Activated T-cell treated with anti-CD3 and anti-CD28 coated beads for 4 hours (primary cell): ENCODE measurements at places on chromosomes 6 and 20.

DNA sequence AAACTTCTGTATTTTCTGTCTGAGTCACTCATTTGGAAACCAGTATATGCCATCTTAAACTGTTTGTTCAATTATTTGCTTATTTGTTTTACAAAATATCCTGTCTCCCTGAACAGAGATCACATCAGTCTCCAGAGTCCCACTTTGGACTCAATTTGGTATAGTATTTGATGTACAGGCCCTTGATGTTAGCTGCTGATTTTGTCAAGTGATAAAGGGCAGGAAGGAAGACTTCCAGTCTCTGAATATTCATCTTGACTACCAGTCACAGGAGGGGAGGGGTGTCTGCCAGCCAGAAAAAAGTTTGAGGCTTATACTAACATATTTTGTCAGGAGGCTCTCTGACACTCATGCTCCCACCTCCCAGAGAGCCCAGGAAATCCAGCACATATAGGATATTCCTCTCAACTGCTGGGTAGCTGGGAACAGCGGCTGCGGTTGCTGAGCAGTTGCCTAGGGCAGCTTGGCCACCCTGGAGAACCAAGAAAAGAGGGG lies 376.8 kb upstream of the RUNX2 start:
- DNase-seq: no peak

DNA sequence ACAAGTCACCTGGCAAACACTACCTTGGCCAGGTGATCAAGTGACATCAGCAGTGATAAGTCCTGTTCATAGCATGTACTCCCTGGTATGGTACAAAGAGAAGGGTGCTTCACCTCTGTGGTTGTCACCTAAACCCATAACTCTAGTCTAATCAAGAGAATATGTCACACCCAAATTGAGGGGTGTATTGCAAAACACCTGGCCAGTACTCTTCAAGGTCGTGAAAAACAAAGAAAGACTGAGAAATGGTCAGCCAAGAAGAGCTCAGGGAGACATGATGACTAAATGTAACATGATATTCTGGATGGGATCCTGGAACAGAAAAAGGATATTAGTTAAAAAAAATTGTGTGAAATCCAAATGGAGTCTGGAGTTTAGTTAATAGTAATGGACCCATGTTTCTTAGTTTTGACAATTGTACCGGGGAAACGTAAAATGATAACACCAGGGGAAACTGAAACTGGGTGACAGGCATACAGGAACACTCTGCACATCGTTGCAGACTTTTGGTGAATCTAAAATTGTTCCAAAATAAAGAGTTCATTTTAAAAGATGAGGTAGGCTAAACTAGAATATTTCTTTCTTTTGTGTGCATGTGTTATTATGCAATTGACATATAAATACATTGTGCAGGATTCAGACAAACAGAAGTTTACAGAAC lies 262.0 kb downstream of the CDC5L start:
- no peak for DNase-seq

GRCh38 chr6:111731456-111732195 lies 125.9 kb upstream of the TRAF3IP2 start:
- no peak for DNase-seq

GRCh38 chr6:101605874-101606273 lies 212.4 kb downstream of the GRIK2 start:
- no peak for DNase-seq

GRCh38 chr6:106783640-106784566 lies 154.5 kb downstream of the QRSL1 start:
- no peak for DNase-seq

DNA sequence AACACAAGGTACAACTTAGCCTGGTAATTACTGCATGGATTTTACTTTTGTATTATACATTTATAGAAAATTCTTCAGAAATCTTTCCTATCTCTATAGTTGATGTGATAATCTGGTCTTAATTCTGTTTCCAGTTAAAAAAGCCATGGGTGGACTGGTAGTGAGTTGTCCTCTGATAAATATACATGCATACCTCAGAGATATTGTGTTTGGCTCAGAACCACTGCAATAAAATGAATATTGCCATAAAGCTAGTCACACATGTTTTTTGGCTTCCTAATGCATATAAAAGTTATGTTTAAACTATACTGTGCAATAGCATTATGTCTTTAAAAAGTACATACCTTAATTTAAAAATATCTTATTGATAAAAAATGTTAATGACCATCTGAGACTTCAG lies 708.6 kb upstream of the MARCKS start:
- no peak for DNase-seq

DNA sequence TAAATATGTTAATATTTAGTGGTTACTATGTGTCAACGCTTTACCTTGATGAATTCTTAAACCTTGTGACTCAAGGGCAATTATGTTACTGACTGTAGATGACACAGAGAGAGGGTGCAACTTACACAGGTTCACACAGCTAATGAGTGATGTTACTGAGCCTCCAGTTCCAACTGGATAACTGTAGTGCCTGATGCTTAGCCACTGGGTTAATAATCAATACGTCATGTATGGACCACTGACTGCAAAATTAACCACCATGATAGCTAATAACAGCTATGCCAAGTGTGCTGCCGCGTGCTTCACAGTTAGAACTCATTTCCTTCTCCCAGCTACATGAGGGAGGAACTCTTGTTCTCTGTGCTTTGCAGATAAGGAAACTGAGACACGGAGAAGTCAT lies 45.4 kb downstream of the SIRPA start:
- no peak for DNase-seq

DNA sequence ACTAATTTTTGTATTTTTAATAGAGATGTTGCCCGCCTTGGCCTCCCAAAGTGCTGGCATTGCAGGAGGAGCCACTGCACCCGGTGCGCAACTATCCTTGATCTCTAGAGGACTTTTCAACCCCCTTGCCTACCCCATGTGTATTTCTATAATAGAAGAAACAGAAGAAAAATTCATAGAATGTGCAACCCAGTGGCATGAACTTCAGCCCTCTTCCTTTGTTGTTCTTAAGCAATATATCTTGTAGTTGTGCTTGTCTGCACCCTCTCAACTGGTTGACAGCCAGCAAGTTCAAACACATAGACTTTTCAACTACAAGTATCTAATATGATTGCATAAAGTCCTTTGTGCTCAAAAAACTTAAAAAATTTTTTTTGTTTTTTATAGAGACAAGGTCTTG lies 72.3 kb upstream of the NCOA3 start:
- DNase-seq: no peak

GRCh38 chr6:102736941-102737368 lies 1343.4 kb downstream of the GRIK2 start:
- no peak for DNase-seq

- DNase-seq: no peak
Measured at GRCh38 chr20:60411813-60412212, 453.6 kb downstream of the CDH26 start.

GRCh38 chr6:35402136-35402855 lies 49.8 kb upstream of the FANCE start:
- DNase-seq: no peak

GRCh38 chr6:153816366-153816765 lies 222.7 kb upstream of the OPRM1 start:
- no peak for DNase-seq

DNA sequence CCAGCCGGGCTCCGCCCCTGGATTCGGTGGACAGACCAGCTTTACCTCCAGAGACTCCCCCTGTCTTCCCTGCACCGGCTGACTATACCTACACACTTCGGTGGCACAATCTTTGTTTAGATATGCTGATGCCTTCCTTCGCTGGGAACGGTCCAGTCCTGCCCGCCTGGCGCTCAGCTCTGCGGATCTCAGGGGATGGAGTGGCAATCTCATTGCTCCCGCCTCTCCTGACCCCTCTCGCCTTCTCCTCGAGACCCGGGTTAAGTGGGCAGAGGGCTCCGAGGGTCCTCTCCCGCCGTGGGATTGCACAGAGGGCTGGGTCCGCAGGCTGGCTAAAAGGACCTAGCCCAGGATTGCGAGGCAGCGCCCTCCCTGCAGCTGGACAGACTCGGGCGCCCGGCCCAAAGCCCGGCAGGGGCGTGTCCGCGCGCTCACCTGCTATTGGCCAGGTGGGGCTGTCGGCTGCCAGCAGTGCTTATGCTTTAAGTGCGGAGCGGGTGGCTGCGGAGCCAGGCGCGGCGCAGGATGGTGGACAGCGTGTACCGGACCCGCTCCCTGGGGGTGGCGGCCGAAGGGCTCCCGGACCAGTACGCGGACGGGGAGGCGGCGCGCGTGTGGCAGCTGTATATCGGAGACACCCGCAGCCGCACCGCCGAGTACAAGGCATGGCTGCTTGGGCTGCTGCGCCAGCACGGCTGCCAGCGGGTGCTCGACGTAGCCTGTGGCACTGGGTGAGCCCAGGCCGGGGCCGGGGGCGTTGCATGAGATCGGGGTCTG lies at the start of gene GNMT:
Gene GNMT, plus strand, starts transcription at position 512 of the 777 bp plus-strand sequence. Its CDS starts 14 bp downstream, at position 526.
- no peak for DNase-seq

GRCh38 chr6:74071214-74071613 lies 375.2 kb downstream of the CD109 start:
- DNase-seq: no peak

DNA sequence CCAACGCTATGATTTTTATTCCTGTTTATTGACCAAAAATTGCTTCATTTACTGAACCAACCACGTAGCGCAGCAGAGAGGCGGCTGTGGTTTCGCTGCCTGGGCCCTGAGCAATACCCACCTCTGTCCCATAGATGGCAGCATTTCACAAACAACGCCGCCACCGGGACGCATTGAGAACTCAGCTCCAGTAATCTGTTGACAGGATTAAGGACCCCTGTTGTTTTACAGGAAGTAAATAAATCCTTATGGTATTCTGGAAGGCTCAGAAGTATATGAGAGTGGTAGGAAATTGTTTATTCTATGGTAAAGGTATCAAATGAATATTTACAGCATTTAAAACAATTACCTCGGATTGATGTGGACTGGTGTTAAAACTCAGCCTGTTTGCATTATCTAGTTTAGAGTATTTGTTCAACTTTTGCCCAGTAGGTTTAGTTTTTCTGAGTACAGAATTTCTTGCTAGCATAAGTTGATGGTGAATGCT lies 547.9 kb upstream of the SLC35B3 start:
- DNase-seq: peak; percentile 30

GRCh38 chr20:50913690-50914375 lies 17.4 kb downstream of the ADNP start:
- DNase-seq: no peak

GRCh38 chr6:166721576-166721975 lies 94.5 kb upstream of the RPS6KA2 start:
- DNase-seq: no peak

DNA sequence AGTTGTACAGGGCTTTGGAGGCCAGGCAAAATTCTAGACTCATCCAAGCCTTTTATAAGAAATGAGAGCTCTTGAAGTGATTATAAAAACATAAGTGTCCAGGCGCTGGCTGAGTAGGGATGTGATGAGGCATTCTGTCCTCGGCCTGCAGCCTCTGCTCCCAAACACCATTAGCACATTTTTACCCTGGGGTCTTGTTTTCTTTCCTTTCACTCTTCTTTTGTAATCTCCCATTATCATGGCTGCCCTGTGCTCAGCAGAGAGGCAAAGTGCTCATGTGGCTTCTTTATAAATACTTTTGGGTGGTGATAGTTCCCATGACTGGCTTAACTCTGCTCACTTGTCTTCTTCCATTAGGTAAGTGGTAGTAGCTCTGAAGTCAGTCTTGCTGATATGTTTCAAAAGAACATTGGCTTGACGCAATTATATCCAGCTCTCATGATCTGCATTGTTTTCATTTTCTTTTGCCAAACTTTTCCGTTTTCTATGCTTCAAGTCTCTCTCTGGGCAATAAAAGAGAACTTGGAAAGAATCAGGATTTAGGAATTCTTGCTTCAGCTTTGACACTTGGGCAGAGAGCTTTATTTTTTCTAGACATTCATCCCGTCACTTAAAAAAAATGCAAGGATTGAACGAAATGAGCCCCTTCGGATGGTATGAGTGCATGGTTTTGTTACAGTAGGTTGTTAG lies 61.1 kb downstream of the CAP2 start:
- no peak for DNase-seq

DNA sequence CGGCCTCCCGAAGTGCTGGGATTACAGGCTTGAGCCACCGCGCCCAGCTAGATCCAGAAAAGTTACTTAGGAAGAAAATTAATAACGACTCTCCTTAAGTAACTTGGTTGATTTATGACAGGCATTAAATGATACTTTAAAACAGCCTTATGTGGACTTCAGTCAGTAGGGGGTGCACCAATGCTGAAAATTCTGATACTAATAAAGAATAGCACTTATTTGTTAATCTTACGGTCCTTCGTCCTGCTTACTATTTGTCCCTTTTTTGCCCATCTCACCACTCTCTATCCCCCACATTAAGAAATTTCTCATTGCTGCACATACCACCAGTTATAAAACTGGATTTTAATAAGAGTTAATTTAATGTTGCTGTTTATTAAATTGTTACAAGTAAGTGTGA lies 12.7 kb upstream of the PRELID3B start:
- DNase-seq: no peak

DNA sequence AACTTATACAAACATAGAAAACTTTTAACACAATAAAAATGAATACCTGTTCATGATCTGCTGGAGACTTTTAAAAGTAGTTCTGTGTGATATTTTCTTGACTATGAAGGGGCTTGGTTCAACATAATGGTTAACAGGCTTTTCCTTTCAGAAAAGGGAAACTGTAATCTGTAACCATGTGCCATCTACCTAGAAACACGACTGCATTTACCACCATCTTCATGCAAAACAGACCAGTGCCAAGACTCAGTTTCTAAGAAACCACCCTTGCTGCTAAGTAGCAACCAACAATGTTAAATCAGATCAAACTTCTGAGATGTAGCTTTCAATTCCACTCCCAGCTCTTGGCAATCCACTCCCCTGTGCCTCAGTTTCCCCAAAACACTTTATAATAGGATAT lies 15.7 kb downstream of the STAU1 start:
- no peak for DNase-seq

- no peak for DNase-seq
Measured at GRCh38 chr20:20410678-20411077, 42.8 kb downstream of the INSM1 start.

- no peak for DNase-seq
Measured at GRCh38 chr6:14664112-14664601, 546.6 kb downstream of the CD83 start.

DNA sequence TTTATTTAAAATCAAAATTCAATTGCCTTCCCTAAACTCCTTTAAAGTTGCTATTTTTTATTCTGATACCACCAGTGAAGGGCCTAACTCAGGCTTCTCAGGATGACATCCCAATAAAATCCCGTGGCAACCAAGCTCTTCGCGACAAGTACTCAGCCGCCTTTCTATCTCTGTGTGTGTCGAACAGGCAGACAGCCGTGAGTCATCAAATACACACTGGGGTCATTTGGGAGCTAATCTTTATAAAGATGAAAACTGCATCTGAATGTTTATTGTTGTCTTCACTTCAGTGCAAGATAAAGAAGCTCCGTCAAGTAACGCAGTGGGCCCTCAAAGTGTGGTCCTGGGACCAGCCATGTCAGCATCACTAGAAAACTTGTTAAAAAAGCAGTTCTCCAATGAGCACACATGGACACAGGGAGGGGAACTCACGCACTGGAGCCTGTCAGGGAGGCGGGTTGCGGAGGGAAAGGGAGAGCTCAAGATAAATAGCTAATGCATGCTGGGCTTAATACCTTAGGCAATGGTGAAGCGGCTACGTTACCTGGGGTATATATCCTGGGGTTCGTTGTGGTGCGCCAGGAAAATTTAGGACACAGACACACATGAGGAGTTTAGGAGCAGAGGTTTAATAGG lies 119.3 kb downstream of the RNF144B start:
- DNase-seq: no peak

GRCh38 chr6:149284904-149285303 lies 32.6 kb upstream of the TAB2 start:
- DNase-seq: no peak

- DNase-seq: no peak
Measured at GRCh38 chr6:137998461-137999019, 108.7 kb downstream of the PERP start.

- DNase-seq: no peak
Measured at GRCh38 chr6:27872642-27873020, 39.6 kb downstream of the OR2B2 start.

GRCh38 chr20:8723296-8723695 lies 345.6 kb upstream of the PLCB4 start:
- no peak for DNase-seq
